Hair follicular keratinocyte (primary cell): ENCODE measurements at places on chromosomes 2 and 18. TPM values are rescaled to one million over a fixed set of nuclear protein-coding genes. Genes with fewer than 3 reads are reported as not detected.

The CYP27A1 gene
- total RNA-seq, result 0.42 and 2.7 TPM in 2 replicates

The SERPINB7 gene
- total RNA-seq, result 8.7 and 9.4 TPM in 2 replicates

The TRIM54 gene
- not detected in 2 replicates for total RNA-seq

The BCL11A gene
- 4.6 and 5.2 TPM in 2 replicates for total RNA-seq

The KCNE4 gene
- total RNA-seq, result not detected in 2 replicates

The UGP2 gene
- 138 and 181 TPM in 2 replicates for total RNA-seq

The DSG4 gene
- total RNA-seq, result under 0.01 TPM in 1 of 2 replicates, not detected in the other

The DLGAP1 gene
- total RNA-seq, result not detected in 2 replicates

The IL1RN gene
- 16.9 and 21.4 TPM in 2 replicates for total RNA-seq

The ST8SIA3 gene
- total RNA-seq, result not detected in 2 replicates

The TRABD2A gene
- 0.87 and 5.7 TPM in 2 replicates for total RNA-seq

The GRB14 gene
- total RNA-seq, result 8.9 and 15.4 TPM in 2 replicates

The CPO gene
- total RNA-seq, result not detected in 2 replicates
